ENCODE measurements at places on chromosomes 7 and 10.

DNA sequence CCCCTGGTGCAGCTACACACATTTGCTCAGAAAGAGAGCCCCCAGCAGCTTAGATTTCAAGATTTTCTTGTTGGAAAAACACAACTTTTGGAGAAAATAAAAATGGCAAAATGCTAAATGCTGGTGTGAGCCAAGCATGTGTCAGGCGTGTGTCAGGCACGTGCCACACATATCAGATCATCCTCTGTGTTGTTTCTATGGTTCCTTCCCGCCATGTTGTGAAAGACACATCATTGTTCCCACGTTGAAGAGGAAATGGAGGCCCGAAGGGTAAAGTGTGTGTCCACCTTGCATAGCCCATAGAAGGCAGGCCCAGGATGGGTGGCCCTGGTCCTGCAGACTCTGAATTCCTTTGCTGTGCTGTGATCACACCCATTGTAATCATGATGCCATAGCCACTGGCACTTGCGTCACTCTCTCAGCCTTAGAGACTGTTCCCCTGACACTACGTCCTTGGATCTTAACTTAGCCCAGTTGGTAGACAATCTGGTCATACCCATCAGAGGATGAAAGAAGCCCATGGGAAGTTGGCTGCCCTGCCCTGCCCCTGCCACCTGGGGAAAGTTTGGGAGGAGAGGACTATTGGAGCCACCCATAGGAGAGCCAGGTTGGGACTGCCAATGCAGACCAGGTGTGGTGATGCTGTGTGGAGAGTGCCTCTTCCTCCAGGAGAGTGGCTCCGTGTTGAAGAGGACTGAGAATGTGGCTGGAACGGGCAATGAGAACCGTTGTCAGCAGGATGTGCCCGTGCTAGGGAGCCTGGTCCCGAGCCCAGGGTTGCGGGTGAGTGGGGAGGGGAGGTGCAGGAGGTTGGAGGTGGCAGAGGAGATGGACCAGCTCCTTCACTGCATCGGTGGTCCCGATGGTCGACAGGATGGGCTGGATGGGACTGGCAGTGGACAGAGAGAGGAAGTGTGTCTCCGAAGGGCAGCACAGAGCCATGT lies 65.6 kb upstream of the IGFBP3 start:
- no peak for DNase-seq

- no peak for DNase-seq
Measured at GRCh38 chr7:26332698-26333097, 41.0 kb downstream of the SNX10 start.

DNA sequence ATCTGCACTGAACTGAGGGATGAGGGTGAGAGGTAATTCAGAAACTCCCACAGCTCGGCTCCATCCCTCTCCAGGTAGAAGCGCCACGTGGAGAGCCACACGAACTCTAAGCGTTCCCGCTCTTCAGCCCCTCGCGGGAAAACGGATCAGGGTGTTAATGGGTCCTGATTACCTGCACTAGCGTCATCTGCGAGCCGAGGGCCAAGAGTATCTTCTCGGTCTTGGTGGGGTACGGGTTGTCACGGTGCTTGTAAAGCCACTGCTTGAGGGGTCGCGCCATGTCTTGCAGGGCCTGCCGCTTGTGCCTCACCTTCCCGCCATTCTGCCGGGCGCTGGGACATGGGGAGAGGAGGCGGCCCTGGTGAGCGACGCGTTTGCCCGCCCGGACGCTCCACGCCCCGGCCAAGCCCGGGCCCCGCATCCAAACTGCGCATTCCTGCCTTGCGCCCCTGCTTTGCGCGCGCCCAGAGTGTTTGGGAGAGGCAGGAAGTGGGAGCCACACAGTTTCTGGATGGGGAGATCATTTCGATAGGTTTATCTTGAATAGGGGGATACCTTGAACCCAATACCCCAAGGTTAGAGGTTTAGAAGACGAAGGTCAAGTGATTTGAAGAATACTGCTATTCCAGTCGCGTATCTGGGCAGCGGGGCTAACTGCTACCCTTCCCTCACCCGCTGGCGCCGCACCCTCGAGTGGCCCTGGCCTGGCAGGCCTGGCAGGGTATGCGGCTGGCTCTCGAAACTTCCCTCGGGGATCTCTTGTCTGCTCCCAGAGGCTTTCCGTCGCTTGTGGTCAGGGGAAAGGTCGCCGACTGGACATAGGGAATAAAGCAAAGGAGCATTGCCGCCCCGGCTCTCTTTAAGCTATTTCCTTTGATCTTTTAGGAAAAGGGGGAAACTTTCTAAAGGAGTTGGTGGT lies 4.2 kb downstream of the MKX start:
- no peak for DNase-seq

DNA sequence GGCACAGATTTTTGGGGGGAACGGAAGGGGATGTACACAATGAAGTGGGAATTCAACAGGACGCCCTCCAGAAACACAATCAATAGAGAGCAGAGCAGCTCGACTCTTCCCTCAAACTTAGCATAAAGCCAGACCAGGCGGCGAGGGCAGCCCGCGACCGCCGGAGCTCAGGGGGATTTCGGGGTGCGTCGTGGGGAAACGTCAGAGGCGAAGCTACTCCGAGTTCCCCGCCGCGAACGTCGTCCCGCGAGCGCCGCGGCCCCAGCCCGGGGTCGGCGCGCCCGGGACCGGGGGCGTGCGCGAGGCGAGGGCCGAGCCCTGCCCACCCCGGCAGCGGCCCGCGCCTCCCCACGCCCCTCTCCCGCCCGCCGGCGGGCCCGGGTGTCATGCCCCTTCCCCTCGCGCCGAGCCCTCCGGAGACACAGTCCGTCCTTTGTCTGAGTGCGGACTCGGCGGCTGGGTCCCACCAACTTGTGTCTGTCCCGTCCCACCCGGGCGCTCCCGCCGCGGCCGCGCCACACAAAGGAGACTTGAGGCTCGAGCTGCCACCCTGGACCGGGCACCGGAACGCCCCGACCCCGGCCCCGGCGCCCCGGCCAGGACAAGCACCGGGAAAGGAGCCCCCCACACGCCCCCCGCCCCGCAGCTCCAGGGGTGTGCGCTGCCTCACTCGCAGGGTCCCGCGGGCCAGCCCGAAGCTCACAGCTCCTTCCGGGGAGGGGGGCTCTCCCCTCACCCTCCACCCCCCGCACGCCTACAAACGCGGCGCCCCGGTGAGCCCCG lies 634 bp downstream of the EZH2 start:
- DNase-seq, result peak; percentile 46

GRCh38 chr7:70646536-70647248 lies 485.3 kb upstream of the GALNT17 start:
- no peak for DNase-seq

- DNase-seq, result no peak
Measured at GRCh38 chr10:78471326-78471722, 437.7 kb downstream of the RPS24 start.

DNA sequence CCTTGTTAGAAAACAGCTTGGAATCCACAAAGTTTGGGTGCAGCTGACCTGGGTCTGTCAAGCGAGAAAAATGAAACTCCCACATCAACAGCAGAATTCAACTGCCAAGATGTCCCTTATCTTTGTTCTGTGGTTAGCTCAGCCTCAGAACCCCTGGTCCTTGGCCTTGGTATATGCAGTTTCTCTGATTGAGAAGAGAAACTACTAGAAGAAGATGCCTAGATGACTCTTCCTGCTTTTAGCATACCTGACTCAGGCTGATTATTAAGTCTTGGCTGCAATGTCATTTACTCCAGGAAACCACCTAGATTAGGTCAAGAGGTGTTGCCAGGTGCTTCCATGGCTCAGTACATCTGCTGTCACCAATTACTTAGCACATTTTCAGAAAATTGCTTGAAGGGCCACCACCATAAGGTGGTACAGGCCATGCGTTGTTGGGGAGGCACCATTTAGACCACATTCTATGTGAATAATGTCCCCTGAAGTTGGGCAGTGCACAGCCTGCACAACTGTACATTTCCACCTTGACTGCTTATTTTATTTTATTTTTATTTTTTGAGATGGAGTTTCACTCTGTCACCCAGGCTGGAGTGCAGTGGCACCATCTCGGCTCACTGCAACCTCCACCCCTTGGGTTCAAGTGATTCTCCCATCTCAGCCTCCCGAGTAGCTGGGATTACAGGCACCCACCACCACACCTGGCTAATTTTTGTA lies 59.4 kb upstream of the ZNF438 start:
- peak; percentile 54 for DNase-seq

GRCh38 chr10:90621577-90621976 lies 236.3 kb downstream of the HTR7 start:
- DNase-seq, result no peak

DNA sequence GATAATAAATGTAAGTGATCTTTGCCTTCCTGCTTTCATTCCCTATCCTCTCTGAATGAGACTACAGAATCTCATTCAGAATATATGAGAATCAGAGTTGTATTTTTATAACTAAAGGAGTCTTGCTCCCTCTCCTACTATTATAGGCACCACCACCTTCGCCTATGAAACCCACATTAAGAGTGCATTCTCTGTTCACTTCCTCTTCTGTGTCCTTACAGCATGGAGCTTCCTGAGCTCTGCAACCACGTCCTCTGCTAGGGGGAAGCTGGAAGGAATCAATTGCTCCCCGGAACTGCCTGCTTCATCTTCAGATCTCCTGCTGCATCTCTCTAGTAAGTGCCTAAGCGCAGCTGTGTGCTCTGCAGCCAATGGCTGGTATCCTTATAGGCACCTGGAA lies 820.7 kb downstream of the GRID1 start:
- no peak for DNase-seq

DNA sequence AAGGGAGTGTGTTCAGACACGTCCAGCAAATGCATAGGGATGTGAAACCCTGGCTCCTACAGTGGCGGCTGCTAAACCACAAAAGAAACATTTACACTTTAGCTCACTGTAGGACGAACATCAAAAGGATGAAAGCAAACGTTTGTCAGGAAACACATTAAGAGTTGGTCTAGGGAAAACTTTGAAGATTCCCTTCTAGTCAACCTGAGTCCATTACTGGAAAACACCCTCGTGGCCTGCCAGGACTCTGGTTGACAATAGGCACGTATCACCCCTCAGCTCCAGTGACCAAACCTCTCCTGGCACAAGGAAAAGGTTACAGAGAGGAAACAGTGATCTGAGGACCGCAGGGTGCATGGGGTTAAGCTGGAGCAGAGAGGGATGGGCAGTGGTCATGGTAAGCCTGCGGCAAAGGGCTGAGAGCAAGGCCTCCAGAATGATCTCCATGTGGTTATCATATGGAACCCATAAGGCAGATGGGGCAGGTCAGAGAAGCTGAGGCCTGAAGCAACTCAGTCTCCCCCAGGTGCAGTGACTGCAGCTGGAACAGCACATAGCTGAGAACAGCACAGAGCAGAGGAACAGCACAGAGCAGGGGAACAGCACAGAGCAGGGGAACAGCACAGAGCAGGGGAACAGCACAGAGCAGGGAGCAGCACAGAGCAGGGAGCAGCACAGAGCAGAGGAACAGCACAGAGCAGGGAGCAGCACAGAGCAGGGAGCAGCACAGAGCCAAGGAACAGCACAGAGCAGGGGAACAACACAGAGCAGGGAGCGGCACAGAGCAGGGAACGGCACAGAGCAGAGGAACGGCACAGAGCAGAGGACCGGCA lies 49.9 kb downstream of the CHST15 start:
- no peak for DNase-seq

DNA sequence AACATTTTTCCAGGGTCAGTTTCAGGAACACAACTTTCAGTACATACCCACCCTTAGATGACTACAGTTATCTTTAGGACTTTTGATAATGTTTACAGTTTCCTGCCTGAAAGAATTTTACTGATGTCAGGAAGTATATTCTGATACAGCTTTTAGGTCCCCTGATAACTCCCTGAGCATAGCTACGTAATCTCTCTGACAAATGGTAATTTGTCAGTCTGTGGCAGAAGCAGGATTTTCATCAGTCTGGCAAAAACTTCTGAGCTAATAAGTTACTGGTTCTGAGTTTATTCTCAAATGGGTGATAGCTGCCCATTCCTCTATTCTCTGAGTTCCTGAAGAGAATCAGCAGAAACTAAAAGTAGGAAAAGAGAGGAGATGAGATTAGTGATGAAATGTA lies 270.1 kb upstream of the MTPN start:
- DNase-seq, result no peak

DNA sequence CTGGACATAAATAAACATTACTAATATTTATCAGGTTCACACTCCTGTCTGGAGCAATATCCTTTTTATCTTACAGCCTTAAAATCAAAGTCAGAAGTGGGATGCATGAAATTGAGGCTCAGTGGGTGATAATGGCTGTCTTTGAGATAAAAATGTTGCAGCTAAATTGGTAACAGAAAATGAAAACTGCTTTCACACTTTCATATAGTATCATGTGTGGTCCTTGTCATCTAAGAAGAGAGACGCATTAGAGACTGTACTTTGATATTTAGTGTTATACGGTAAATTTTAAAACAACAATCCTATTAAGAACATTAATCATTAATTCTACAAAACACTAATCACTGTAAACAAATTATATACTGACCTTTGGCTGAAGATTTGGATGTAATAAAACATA lies 235.2 kb upstream of the HGF start:
- DNase-seq, result no peak

DNA sequence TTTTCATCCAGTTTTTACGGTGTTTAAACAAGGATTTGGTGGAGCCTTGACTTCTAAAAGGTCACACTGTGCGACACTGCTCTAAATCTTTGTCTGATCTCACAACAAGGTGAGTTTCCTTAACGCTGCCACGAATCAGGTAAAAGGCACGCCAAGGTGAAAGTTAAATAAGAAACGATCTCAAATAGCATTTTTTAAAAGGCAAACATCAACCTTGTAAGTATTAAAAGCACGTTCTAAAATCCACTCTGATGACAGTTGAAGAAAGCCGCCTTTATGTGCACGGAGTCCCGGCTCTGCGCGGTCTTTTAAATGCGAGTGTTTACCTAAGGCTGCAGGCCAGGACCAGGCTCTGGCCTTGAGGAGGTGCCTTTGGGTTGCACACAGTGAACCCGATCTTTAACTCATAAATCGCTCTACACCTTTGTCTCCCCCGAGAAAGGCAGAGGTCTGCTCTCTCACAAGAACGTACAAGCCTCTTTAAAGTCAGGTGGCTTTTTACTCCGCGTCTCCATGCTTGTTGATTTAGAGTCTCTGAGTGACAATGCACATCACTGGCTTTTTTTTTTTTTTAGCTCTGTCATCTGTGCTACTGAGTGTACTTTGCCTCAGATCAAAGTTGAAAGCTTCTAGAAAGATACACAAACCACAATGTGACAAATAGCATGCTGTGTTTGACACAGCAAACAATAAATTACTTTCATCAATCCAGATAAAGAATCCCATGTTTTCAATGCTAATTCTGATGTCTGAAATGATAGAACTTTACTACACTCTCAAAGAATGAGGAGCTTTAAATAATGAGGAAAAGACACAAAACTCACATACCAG lies 25.9 kb upstream of the RNF32 start:
- DNase-seq, result no peak

DNA sequence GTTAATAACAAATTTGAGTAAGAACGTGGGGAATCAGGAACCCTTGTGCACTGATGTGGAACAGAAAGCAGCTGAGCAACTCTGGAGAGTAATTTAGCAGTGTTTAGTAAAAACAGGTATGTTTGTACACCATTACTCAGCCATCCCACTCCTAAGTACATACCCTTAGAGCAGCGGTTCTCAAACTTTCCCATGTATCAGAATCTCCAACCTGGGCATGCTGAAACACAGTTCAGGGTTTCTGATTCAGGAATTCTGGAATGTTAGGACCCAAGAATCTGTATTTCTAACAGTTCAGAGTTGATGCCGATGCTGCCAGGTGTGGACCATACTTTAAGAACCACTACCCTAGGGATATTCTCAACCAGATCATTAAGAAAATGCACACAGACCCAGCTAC lies 5.1 kb downstream of the SGMS1 start:
- DNase-seq, result no peak

- no peak for DNase-seq
Measured at GRCh38 chr10:115503546-115503945, 410.4 kb downstream of the ATRNL1 start.

GRCh38 chr10:96767611-96768010 lies 47.3 kb upstream of the PIK3AP1 start:
- no peak for DNase-seq

- no peak for DNase-seq
Measured at GRCh38 chr7:156220078-156220605, 407.9 kb upstream of the SHH start.
